ENCODE measurements at places on chromosomes 12 and 14.

GRCh38 chr12:6233121-6233971 lies 33.1 kb downstream of the CD9 start:
- DNase-seq, result no peak

GRCh38 chr12:20410734-20411133 lies 42.4 kb downstream of the PDE3A start:
- DNase-seq, result no peak

GRCh38 chr12:129911428-129912049 lies 7.7 kb upstream of the TMEM132D start:
- peak; percentile 43 for DNase-seq

DNA sequence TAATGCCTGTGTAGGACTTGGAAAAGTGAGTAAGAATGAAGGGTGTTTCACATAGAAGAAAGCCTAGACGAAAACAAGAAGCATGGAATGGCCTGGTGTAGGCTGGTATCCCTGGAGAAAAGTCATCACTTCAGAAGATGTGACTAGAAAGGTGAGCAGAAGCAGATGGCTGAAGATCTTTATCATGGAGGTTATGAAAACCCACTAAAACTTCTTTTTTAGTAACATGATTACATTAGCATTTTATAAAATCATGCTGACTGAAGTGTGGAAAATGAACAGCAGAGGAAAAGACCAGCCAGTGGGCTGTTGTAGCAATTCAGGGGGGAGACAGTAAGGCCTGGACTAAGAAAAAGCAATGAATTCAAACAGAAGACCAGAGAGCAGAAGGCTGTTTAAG lies 114.5 kb upstream of the G2E3 start:
- DNase-seq, result no peak

- no peak for DNase-seq
Observed at GRCh38 chr14:99004112-99004511, 267.9 kb downstream of the BCL11B start.

DNA sequence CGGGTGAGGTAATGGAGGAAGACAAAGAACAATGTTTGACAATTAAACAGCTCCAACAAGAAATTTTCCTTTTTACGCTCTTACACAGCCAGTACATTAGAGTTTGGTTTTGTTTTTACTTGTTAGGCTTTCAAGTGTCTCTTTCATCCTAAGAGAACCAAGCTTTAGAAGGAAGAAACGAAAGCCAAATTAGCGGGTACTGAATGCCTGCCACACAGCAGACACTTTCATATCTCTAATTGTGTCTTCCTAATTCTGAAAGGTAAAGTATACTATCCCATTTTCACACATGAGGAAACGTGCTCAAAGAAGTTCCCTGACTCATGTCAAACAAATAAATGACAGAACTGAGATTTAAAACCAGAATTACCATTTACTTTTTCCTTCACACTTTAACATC lies 65.0 kb downstream of the CDK17 start:
- DNase-seq, result no peak

Measured in GM12892 (cell line).